Brain microvascular endothelial cell (primary cell): ENCODE measurements at places on chromosomes 5 and 9.
A peak's percentile ranks its signal among the peaks of the same experiment; 100 is the strongest.

- no peak for DNase-seq
These were observed 2174.1 kb upstream of the WWC1 start for GRCh38 chr5:166117072-166118066.

DNA sequence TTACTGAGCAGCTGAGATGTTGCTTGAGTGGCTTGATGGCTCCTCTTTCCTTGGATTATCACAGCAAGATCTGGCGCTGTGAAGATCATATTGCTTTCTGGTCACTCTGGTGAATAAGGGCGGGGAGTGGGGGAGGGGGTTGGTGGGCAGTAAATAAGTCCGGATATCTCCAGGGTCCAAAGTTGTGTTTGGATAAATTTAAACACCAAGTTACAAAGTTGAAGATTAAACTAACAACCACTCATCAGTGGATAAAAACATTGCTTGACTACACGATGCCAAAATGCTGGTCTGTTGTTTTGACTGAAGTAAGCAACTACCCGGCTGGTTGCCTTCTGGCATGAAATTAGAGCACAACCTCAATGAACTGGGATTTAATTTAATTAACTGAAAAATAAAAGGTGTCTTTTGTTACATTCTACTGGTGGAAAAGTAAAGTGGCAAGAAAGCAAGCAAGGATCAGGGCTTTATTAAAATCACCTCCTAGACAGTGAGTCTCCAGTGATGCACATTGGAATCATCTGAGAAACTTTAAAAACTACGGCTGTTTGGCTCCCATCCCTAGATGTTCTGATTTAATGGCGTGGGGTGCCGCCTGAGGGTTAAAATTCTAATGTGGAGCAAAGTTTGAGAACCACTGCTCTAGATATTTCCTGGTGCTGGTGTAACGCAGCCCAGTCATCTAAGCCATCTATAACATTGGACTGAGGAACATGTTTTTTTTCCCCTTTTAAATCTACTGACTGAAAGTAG is 86.7 kb upstream of the AGXT2 start:
- DNase-seq, result no peak

GRCh38 chr9:103902263-103902662 is 191.8 kb upstream of the SMC2 start:
- no peak for DNase-seq

GRCh38 chr5:122341087-122341486 is 29.1 kb downstream of the SNCAIP start:
- DNase-seq, result no peak

- DNase-seq, result no peak
These were observed 424.2 kb upstream of the WWC1 start for GRCh38 chr5:167867281-167867680.

GRCh38 chr5:103066326-103066725 is 53.6 kb downstream of the GIN1 start:
- DNase-seq, result no peak

DNA sequence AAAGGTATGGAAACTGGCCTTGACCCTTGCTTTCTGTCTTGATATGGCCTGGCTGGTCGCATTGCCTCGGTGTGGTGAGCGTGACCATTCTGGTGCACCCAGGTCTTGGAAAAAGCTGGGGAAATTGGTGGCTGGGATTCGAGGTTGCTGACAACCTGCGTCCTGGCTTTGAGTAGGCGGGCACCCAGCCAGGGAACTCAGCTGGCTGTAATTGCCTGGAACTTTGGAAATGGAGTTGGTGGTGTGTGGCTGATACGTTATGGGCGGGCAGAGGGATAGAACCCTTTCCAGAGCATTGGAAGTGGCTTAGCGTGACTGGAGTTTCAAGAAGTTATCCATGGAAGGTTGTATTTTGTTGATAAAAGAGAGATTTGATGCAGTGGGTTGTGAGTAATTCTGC is 35.2 kb downstream of the KCNMB1 start:
- no peak for DNase-seq

GRCh38 chr5:132777209-132778069 is at the start of gene SEPTIN8:
Gene SEPTIN8 (minus strand): TSS chr5:132777239. CDS start chr5:132777137, 102 bp downstream.
- DNase-seq, result no peak

- DNase-seq, result peak; percentile 50
These were observed 21.1 kb downstream of the BASP1 start for GRCh38 chr5:17238521-17239041.

DNA sequence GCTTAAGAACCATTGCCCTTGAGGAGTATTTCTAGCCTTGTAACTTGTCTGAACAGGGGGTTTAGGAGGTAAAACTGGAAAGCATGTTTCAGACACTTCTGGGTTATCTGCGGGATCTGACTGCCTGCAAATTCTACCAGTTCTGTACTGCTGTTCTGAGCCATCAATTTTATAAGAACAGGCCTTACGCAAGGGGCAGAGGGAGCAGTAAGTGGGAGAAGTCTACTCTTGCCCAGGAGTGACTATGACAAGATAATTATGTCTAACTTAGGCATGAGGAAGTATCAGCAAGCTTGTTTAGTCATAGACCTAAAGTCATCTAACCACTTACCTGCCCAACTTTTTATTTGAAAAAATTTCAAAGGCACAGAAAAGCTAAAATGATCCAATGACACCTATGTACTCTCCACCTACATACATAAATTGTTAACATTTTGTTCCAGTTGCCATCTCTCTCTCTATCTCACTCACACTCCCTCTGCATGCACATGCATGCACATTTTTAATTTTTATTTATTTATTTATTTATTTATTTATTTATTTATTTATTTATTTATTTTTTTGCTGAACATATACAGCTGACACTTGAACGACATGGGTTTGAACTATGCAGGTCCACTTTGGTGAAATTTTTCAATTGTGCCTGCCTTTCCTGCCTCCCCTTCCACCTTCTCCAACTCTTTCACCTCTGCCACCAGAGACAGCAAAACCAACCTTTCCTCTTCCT is 18.4 kb upstream of the DEPDC1B start:
- no peak for DNase-seq

GRCh38 chr9:134734270-134734669 is 92.7 kb downstream of the COL5A1 start:
- peak; percentile 21 for DNase-seq

- no peak for DNase-seq
These were observed 16.7 kb downstream of the GPBP1 start for GRCh38 chr5:57190593-57190992.

GRCh38 chr9:121021301-121021700 is 28.8 kb downstream of the C5 start:
- DNase-seq, result no peak
